Activated T-cell treated with anti-CD3 and anti-CD28 coated beads, Interleukin-2, amount 50 U/mL, for 72 hours (primary cell): ENCODE measurements at places on chromosomes 2 and 18.

GRCh38 chr2:171741189-171741588 lies 53.9 kb downstream of the DYNC1I2 start:
- no peak for DNase-seq

GRCh38 chr18:57995331-57995730 lies 48.7 kb upstream of the NEDD4L start:
- DNase-seq, result no peak

GRCh38 chr2:33412920-33413319 lies 63.5 kb upstream of the RASGRP3 start:
- no peak for DNase-seq

- DNase-seq, result no peak
Observed at GRCh38 chr18:8231316-8231715, 377.9 kb upstream of the RAB12 start.

DNA sequence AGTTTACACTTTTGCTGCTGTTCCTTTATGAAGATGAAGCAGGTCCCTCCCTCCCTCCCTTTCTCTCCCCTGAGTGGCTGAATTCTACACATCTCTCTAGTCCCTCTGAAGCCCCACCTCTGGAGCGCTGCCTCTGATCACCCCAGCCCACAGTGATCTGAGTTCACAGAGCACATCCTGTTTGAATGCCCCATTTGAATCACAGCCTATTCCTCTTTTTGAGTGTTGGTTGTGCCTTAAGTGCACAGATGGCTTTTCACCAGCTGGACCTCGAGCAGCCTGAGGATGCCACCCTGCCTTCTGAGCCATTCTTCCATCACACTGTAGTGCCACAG lies 87.1 kb downstream of the ITGB1BP1 start:
- DNase-seq, result peak; percentile 42

GRCh38 chr2:46556681-46557289 lies 77.4 kb downstream of the TMEM247 start:
- no peak for DNase-seq

- DNase-seq, result no peak
Observed at GRCh38 chr2:39686456-39686855, 20.7 kb downstream of the TMEM178A start.
